ENCODE measurements at places on chromosomes 4 and X.

DNA sequence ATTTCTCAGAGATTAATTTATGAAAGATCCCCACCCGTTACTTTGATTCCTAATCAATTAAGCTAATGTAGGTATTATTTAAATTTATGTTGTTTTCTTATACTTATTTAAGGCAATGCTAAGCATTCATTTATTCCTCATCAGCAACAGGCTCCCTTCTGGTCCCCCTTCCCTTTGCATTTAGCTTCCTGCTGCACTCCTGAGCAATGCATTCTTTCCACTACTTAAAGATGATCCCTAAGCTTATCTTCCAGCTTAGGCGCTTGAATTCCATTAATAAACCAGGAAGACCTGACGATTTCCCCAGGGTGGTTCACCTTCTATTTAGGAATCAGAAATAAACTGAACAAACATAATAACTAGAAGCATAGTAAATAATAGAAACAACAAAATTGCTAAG is 1003.1 kb downstream of the FSTL5 start:
- no peak for DNase-seq

DNA sequence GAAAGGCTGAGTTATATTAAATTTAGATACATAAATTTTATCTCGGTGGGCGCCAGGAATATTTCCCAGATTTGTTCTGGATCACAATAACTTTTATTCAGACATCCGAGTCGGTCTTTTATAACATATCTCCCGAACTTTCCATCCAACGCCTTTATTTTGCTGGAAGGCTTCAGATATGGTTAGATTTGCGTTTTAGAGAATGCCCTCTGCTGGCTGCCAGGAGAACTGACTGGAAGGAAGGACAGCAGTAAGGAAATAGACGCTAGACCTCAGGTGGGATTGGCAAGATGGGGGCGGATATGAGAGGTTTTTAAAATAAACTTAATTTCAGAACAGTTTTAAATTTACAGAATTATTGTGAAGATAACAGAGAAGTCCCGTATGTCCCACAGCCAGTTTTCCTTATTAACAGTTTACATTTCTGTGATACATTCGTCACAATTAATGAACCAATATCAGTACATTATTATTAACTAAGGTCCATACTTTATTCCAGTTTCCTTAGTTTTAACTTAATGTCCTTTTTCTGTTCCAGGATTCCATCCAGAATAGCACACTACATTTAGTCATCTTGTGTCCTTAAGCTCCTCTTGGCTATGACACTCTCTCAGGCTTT is 4.6 kb upstream of the KANTR start:
- DNase-seq: no peak

DNA sequence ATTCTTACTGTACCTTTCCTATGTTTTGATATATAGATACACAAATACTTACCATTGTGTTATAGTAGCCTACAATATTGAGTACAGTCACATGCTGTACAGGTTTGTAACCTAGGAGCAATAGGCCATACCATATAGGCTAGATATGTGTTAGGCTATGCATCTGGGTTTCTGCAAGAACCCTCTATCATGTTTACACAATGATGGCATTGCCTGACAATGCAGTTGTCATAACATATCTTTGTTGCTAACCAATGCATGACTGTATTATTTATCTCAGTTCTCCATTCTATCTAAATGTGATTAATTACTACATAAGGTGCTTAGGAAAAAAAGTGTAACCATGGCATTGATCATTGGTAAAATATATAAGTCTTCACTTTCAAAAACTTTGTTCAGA is 10.0 kb upstream of the SPCS3 start:
- DNase-seq: no peak

- DNase-seq: no peak
Observed at GRCh38 chr4:22988526-22988925, 295.8 kb downstream of the GBA3 start.

- no peak for DNase-seq
Observed at GRCh38 chrX:97016106-97016505, 132.4 kb downstream of the RPA4 start.

DNA sequence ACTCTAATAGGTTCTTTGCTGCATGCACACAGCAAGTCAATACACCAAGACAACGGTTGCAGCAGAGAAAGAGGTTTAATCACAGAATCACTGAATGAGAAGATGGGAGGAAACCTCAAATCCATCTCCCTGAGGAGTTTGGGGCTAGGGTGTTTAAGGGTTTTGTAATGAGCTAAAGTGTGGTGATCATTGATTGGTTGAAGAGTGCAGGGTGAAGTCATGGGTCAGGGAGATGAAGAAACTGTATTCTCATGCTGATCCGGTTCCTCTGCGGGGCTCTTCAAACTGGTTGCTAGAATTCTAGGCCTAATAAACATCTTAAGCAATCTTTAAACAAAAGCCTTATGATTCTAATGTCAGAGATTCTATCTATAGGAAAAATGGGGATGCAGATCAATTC is 432.5 kb upstream of the FAM47C start:
- DNase-seq: no peak

DNA sequence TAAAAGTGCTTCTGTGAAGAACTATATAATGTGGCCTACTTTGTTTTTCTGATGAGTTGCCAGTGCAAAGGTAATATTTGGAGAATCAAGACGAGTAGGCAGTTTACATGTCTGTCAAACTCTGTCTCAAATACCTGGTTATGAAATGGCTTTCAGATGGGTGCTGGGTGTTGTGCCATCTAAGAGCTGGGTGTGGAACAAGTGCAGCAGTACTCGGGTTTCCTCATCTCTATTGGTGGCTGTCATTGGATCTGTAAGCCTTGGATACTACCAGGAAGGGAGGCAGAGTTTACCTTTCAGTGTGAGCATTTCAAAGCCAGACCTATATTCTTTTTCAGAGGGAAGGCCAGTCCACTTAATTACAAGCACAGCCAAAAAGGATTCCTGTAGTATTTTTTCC is 37.2 kb downstream of the MTM1 start:
- DNase-seq: no peak

DNA sequence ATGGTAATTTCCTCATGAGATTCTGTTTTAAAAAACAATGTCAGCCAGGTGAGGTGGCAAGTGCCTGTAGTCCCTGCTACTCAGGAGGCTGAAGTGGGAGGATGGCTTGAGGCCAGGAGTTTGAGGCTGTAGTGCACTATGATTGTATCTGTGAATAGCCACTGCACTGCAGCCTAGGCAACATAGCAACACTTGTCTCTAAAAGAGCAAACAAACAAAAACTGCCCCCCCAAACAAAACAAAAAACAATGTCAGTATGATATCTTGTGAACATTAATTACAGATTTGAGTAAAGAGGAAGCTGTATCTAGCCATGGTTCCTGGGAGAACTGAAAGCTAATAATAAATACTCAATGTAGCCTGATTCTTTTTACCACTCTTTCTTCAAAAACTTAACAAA is 6.8 kb upstream of the MSL3 start:
- DNase-seq: no peak

GRCh38 chr4:144985531-144985930 is 112.5 kb downstream of the ANAPC10 start:
- DNase-seq: no peak

- no peak for DNase-seq
Observed at GRCh38 chr4:10495651-10496050, 38.4 kb upstream of the ZNF518B start.

- no peak for DNase-seq
Observed at GRCh38 chr4:118762155-118762554, 73.8 kb downstream of the SEC24D start.

DNA sequence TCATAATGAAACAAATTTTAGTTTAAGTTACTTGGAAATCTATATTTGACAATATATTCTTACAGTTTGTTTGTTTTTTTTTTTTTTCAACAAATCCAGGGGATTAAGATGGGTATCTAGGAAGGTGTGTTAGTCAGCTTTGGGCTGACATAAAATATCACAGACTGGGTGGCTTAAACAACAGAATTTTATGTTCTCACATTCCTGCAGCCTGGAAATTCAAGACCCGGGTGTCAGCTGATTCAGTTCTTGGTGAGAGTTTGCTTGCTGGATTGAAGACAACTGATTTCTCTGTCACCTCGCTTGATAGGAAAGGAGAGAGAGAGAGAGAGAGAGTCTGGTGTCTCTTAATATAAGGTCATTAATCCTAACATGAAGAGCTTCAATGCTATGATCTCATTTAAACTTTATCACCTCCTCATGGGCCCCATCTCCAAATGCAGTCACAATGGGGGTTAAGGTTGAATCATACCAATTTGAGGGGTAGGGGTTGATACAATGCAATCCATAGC is 465.2 kb downstream of the CENPC start:
- no peak for DNase-seq

- no peak for DNase-seq
Observed at GRCh38 chr4:40831146-40831907, 81.6 kb downstream of the NSUN7 start.

DNA sequence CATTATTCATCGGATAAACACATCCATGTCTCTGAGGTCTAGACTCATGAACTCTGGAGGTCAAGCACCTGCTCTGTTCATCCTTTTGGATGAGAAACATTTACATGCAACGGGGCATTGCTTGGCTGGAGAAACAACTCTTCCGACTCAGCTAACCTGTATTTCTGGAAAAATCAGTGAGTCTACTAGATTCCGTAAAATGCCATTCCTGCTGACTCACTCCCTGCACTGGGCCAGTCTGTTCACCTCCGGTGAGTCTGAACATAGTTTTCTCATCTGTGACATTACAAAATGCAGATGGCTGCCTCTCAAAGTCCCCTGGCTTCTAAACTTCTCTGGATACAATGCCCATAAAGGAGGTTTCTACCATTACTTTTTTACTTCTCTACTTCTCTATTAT is 185.7 kb upstream of the HS3ST1 start:
- DNase-seq: no peak

DNA sequence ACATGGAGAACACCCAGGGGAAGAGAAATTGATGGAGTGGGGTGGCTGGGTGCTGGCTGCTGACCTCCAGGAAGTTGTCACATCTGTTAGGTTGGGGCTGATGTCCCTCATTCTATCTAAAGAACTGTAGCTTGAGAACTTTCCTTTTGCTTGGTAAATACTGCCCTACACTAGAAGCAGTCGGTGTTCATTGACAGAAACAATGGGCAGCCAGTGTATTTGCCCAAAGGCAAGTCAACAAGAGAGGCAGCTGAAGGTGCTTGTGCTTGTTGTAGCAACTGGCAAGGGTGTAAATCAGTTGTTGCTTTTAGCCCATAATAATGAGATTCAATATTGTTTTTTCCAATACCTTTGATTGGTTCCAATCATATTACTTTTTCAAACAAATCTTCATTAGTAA is 956 bp downstream of the TMEM154 start:
- DNase-seq: no peak
